IPS-NIHi11 (cell line): ENCODE measurements at places on chromosomes 6 and 20.

DNA sequence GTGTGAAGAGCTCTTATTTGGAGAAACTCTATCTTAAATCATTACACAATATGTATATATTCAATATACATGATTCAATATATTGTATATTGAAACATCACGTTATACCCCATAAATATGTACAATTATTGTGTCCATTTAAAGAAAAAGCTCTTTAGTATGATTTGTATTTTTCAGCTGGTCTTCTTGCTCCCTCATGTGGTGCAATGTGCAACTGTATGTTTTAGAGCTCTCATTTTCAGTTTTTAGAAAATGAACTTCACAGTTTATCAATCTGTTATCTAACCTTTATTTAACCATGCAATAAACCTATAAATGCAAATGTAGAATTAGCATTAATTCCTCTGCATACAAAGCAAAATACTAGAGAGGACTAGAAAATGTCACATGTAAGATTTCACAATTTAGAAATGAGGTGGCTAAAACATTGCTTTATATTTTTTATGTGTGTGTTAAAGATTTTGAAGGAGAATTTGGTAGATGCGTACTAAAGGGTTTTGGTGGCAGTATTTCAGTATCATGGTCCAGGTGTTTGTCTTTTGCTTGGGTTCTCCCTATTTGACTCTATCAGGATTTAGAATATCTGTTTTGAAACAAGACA lies 167.1 kb downstream of the PHF3 start:
- no peak for DNase-seq

GRCh38 chr6:28580475-28580874 lies 54.8 kb downstream of the GPX5 start:
- no peak for DNase-seq

DNA sequence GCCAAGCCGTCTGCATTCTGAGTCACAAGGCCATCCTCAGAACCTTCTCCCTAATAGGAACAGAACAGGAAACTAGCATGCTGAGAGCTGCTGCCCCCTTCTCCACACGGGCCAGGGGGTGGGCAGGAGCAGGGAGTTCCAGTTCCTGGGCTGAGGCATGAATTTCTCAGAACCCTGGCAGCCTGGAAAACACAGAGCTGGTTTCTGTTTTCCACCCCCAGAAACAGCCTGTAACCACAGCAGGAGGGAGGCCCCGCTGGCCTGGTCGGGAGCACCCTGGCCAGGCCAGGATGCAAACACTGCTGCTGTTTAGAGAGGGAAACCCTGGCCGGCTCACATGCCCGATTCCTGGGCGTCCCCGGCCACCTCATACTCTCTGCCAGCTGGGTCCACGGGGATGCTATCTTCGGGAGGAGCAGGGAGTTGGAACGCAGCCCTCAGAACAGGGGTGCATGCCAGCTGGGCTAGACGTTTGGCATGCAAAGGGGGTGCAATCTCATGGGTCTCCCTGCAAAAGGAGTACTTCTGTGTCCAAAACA lies 130.1 kb downstream of the NFATC2 start:
- DNase-seq = peak; percentile 35

- DNase-seq = no peak
These were observed 11.3 kb downstream of the DLK2 start for GRCh38 chr6:43444036-43444435.

DNA sequence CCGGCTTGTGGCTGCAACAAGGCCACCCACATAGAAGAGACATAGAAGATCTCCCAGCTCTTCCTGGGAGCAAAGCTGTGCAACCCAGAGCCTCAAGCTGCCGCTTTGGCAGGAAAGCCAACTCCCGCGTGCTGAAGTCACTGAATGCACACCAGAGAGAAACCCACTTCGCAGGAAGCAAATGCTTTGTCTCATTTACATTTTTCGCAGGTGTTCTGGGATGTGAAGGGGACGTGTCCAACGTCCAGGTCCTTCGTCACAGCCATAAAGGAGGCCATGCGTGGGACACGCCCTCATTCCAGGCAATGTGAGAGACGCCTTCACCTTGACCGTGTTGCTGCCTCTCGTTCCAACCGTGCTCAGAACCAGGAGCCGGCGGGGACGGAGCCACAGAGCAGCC lies 24.4 kb downstream of the KCNQ2 start:
- no peak for DNase-seq

DNA sequence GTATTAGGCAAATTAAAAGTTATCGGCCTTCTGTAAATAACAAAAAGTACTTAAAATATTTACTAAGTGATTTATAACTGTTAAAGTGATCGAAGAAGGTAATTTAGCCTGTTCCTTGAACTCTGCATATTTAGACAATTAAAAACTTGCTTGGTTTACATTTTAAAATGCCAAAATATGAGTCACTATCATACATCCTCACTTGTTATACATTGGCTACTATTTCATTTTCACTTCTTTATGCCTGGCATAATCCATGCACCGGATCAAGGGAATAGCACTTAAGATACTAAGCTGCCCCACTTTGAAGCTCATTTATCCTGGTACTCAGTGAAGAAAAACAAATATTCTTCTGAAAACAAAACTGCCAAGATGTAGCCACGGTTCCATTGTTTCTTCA lies 344.6 kb downstream of the UBE3D start:
- no peak for DNase-seq
